ENCODE measurements at places on chromosomes 7 and 10. TPM values are rescaled to one million over a fixed set of nuclear protein-coding genes. Genes with fewer than 3 reads are reported as not detected.

Gene NPC1L1
- not detected for total RNA-seq

Gene PPP1R17
- not detected for total RNA-seq

Gene SPDYE3
- total RNA-seq: not detected

Gene ZCCHC24
- 122 TPM for total RNA-seq

Gene SLC26A3
- 13.1 TPM for total RNA-seq

Gene MMP21
- not detected for total RNA-seq

Gene PLEKHS1
- total RNA-seq: not detected

Gene DLX6
- total RNA-seq: not detected

Gene GRID1
- 1.3 TPM for total RNA-seq

Gene ASZ1
- not detected for total RNA-seq

Gene WIPF3
- 4.6 TPM for total RNA-seq

Gene ALOX5
- total RNA-seq: 14.2 TPM

Gene GIMAP6
- 25.7 TPM for total RNA-seq

Gene GPR15LG
- not detected for total RNA-seq

DNA sequence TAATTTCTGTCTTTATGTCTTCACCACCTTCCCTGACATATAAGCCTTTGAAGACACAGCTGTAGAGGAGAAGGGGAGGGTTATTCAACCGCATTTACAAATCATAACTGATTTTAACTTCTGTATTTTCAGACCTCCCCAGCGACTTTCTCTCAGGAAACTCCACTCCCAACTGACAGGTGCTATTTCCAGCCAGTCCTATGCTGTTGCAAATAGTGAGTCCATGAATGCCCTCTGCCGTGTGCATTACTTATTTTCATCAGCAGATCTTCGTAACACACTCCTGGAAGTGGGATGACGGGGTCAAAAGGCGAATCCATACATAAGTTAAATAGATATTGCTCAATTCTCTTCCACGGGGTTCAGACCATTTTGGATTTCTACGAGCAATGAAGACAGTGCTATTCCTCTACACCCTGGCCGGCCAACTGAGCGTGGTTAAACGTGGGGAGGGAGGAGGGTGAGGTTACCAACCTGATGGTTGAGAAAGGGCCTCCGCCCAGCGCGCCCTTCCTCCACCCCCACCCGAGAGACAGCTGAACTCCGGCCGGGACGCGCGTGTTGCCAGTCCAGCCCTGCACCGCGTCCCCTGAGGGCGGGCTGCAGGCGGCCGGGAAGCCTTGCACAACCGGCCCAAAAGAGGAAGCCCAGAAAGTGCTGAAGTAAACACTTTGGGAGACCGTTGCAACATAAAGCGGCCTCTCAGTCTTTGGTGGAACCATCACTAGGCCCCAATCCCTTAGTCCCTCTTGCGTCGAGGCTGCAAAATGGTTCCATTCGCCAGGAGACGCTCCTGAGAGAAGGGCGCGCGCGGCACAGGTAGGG is at the start of gene APBB1IP:
TSS of gene APBB1IP (plus strand) at position 705 of the 825 bp plus-strand sequence. CDS start 53,986 bp downstream, outside the sequence.
- DNase-seq: peak; percentile 95

DNA sequence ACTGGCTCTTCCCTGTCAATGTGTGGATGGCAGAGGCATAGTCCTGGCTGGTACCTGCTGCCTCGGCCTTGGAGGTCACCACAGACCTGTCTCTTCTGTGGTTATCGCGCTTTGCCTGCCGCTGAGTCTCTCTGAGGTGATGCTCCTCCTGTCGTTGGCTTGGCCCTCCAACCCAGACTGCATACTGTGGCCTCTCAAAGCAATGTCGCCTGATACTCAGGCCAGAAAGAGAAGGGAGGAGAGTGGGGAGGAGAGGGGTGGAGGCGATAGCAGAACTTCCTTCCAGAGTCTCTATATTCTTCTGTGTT is 133.2 kb upstream of the KCNMA1 start:
- DNase-seq: peak; percentile 91

DNA sequence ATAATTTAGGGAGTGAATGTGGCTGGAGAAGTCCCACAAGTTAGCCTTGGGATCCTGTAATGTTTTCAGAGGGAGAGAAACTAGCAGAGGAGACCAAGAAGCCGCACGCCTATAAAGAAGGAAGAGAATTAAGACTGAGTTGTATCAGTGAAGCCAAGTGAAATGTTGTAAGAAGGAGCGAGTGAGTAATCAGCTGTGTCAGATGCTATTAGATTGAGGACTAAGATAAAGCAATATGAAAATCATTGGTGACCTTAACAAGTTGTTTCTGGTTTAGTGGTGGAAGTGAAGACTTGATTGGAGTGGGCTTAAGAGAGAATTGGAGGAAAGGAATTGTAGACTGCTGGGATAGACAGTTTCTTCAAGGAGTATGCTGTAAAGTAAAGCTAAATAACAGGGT is 8.8 kb downstream of the CCSER2 start:
- no peak for DNase-seq

- DNase-seq: no peak
These were observed 172.7 kb downstream of the GNAI1 start for GRCh38 chr7:80307227-80307856.

GRCh38 chr10:79081353-79082034 is 12.7 kb downstream of the ZMIZ1 start:
- DNase-seq: no peak

DNA sequence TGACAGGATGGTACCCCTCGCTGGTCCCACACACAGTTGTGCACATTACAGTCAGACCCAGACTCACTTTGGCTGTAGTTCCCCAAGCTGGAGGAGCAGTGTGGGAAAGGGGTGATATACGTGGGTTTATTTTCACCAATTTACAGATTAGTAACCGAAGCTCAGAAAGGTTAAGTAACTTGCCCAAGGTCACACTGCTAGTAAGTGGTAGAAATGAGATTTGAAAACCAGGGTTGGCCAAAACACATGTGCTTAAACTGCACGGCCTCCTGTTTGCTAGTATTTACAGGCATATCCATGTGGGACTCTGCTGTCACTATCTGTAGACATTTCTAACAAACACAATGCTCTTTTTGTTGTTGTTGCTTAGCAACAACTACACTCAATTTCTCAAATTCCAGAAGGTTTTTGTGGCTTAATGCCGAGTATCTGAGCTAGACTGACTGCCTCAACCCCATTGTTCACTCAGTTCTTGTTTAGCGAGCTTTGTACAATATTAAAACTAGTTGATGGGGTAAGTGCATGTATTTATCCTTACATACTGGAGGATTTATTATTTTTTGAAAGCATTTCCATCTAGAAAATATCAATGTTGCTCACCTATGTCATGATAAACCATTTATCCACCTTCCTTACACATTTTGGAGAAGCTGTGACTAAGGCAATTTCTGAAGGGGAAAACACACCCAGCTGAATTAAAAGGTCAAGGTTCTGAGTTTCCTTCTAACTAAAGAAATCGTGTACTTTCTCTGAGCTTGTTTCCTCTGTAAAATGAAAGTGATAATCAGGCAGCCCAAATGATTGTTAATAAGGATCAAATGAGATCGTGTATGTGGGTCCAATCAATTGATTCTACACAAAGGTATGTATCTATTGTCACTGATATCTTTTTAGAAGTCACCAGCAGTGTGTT is 5.3 kb upstream of the TMEM139 start:
- no peak for DNase-seq

DNA sequence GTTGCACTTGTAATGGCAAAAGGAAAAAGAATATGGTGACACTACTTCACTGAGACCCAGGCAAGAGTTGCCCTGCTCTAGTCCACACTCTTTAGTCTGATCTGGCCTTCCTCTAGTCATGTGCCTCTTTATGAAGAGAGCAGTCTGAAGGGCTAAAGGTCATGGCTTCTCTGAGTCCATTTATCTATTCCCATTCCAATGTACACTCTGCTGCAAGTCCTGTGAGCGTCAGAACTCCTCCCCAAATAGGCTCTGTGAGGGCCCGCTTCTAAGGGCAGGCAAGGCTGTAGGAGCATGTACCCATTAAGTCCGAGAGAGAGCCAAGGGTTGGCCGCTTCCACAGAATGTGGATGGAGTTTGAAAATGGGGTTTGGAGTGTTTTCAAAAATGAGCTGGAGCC is 209.3 kb downstream of the AHR start:
- DNase-seq: no peak

GRCh38 chr10:131079314-131079713 is 232.2 kb downstream of the TCERG1L start:
- DNase-seq: no peak

DNA sequence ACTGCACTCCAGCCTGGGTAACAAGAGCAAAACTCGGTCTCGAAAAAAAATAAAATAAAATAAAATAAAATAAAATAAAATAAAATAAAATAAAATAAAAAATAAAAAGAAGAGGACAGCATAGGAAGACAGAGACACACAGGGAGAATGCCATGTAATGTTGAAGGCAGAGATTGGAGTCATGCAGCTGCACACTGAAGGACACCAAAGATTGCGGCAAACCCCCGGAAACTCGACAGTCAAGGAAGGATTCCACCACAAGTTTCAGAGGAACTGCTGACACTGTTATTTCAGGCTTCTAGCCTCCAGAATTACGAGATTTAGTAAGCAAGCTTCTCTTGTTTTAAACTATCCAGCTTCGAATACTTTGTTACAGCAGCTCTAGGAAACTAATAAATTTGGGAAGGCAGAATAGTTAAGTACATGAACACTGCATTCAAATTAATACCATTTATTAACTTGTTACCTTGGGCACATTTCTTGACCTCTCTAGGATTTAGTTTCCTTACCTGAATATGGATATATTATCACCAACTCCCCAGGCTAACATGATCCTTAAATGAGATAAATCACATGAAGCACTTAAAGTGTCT is 9.5 kb downstream of the CPED1 start:
- no peak for DNase-seq

DNA sequence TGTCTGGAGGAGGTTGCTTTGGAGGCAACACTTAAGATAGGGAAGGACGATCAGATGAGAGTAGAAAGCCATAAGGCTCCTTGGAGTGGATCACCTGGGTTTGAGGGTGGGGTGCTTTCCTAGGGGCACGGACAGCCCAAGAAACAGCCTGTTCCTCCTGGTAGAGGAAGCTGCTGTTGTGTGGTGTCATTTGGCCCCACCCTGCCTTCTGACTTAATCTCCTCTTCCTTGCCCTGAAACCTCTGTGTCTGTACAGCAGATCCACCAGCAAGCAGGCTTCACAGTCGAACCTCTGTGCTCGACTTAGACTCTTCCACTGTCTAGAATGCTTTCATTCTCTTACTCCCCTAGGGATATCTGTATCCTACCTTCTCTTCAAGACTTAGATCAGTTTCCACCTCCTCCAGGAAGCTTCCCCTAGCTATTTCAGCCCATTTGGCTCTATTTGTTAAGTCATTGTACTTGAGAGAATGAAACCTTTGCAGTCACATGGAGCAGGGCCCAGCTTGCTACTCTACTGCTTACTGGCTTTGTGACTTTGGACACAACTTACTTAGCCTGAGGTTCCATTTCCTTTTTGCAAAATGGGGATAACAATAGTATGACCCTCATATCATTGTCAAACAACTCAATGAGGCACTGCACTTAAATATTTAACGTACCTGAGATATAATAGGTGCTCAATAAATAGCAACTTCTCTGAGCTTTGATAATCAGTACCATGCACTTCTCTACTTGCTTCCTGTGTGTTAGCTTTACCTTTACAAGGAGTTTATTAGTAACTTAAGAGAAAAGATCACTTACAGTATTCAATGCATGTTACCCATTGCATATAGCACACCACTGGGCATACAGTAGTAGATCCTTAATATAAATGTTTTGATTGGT is 5.0 kb downstream of the MXI1 start:
- DNase-seq: peak; percentile 92

GRCh38 chr7:11082552-11083213 is 109.0 kb downstream of the PHF14 start:
- DNase-seq: no peak

DNA sequence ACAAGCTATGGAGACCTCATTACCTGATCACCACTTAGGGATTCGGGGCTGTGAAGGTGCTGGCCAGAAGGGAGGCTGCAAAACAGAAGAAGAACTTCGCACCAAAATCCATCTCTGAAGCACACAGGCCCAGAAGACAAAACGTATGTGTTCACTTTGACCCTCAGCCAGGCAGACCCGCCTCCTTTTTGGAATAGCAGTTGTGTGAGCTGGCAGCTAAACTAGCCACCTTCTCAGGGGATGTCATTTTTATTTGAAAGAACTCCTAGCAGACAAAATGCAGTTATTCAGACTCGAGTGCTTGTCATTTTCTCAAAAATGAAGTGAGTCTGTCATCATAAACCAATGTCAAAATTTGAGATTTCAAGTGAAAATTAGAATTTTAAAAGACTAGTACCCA is 71.7 kb downstream of the TNS3 start:
- DNase-seq: no peak

GRCh38 chr7:128398016-128398840 is 11.6 kb downstream of the IMPDH1 start:
- DNase-seq: no peak

- no peak for DNase-seq
These were observed 74.1 kb downstream of the FOXP2 start for GRCh38 chr7:114488696-114489095.

DNA sequence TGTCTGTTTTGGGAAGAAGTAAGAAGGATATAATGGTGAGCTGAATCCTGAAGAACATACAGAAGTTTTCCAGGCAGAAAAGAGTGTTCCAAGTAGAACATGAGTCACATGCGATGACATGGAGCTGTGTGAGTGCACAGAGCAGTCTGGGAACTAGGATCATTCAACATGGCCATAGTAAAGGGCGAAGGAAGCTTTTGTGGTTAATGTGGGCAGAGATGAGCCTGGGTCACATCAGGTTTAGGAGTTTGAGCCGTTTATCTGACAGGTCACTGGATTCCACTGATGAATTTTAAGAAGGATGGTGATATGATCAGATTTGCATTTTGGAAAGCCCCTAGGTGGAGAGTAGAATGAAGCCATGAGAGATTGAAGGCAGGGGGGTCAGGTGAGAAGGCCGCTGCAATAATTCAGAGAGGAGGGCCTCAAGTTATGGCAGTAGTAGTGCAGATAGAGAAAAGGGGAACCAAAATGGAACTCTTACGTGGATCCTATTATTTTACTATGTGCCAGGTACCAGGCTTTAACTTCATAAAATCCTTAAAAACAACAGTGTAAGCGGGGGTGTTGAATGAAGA is 171.3 kb downstream of the RNLS start:
- no peak for DNase-seq

GRCh38 chr10:21603721-21604120 is 69.7 kb downstream of the MLLT10 start:
- DNase-seq: no peak

GRCh38 chr10:50210876-50211275 is 40.4 kb downstream of the ASAH2 start:
- no peak for DNase-seq

DNA sequence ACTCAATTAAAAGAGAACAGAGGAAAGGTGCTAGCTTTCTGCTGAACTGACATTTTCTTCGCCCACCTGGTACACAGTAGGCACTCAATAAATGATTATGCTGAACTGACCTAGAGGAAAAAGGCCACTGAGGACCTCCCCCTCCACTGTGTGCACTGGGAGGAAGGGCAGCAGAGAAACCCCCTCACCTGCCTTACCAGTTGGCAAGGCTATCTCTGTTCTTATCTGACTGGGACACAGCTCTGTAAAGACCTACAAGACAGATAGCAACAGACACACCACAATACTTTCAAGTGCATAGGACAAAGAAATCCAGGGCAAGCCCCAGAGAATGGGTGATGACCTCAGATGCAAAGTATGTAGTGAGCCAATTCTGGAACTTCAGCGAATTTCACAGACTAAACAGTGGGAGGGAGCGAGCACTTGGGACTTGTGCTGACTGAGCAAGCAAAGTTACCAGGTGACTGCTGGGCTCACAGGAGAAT is 30.4 kb downstream of the PDLIM1 start:
- DNase-seq: peak; percentile 91

GRCh38 chr7:15684871-15685270 is 1.6 kb downstream of the MEOX2 start:
- no peak for DNase-seq
